ENCODE measurements at places on chromosomes 12 and 14.

DNA sequence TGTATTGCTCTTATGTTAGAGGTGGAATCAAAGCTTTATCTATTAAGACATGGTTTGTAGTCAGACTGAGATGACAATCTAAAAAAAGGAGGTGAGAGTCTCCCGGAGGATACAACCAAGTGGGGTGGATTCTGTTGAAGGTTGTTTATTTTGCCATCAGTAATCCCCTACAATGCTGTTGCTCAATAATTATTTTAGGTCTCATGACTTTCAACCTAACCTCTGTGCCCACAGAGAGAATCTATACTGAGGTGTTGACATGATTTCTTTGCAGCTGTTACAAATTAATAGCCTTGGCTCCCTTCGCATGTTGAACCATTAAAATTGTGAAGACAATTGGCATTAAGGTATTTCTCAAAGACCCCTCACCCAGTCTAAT lies 28.7 kb upstream of the FOS start:
- DNase-seq: no peak

GRCh38 chr14:58566979-58567378 lies 70.8 kb upstream of the DACT1 start:
- DNase-seq: no peak

GRCh38 chr12:121288986-121289385 lies 7.5 kb downstream of the CAMKK2 start:
- no peak for DNase-seq

- no peak for DNase-seq
These were observed 10.0 kb downstream of the PGF start for GRCh38 chr14:74945261-74945851.

GRCh38 chr12:70741256-70741655 lies 104.0 kb upstream of the PTPRB start:
- no peak for DNase-seq

DNA sequence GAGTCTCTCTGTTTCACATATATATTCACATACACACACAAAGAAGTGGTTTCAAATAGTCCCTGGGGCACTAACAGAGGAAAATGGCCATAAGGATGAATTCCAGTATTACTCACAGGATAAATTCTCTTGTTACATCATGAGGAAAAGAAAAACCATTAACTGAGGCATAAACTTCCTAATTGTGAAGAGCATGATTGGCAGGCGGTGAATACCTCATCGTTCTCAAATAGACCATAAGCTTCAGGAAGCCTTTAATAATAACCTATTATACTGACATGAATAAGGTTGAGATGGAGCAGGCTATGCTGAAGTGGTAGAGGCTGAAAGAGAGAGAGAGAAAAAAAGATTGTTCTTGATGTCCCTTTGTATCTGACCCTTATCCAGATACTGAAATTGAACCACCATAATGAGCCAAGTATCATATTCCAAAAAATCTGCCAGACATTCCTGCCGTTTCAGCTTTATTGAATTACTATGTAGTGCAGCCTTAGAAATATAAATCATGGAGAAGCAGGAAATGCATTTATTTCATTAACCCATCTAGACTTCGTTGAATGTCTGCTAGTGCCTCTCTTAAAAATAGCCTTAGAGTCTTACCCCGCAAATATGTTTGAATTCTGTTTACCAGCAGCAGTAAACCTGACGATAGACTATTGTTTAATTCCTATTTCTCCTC lies 86.8 kb downstream of the NUAK1 start:
- no peak for DNase-seq

All from left lung (tissue), 14 donors.